ENCODE measurements at places on chromosomes 12 and 14.
A peak's percentile ranks its signal among the peaks of the same experiment; 100 is the strongest.

DNA sequence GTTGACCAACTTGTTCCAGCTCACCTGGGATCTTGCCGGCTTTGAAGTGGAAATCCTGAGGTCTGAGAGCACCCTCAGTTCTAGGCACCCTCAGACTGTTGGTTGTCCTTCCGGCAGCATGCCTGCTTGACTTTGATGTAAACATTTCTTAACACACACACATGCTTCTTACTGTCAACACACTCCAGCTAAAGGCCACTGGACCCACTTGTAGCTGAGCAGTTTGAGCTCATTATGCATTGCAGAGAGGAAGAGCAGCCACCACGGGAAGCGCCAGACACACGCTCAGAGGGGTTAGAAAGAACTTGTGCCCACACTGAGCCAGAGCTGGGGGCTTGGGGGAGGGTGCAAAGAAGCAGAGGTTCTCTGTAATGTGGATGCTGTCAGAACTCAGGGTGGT lies 55.8 kb downstream of the TNFAIP2 start:
- no peak for DNase-seq

DNA sequence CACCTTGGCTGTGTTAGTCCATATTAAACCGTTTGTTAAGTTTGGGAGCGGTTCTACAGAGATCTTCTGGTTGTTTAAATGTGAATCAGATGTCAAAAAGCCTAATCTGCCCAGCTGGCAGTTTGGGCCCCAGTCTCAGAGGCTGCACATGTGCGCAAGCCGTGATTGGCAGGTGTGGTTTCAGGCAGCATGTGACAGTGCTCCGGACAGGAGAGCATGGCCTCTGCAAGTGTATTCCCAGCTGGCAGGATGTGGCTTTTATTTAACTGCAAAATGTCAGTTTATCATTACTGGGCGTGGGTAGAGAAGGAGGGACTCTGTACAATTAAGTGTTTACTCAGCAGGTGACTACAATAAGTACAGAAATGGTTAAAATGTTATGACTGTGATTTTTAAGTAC lies 77.5 kb downstream of the PELI2 start:
- no peak for DNase-seq

DNA sequence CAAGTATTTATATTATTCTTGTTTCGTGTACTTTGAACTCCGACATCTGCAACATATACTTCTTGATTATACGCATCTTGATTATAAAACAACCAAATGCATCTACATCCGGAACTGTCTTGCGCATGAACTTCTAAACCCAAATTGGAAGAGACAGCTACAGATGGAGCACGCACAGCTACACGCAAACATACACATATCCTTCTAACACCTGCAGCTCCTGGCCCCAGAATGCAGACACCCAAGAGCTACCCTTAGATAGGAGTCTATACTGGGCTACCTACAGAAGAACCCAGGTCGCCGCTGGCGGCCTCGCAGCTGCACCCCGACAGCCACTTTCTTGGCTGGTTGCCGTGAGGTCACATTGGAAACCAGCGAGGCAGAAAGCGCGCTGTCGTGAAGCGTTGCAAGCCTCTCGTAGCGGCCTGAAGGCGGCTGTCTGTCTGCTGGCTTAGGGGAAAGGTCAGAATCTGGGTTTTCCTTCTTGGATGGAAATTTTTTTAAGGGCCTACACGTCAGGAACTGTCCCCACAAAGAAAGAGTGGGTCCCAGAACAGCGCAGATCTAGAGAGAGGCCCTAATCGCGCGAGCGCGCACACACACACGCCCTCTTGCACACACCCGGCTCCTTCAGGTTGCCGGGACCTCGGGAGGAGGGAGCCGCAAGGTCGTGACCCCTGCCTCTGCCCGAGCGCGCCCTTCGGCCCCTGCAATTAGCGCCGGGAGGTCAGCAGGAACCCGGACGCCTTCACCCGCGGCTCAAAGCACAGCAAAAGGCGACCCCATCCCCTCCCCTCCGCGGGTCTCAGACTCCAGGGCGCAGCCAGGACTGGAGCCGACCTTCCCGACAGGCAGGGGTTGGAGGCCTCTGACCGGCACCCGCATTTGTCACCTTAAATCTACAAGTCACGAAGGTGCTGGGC lies 17.0 kb downstream of the TBX3 start:
- no peak for DNase-seq

DNA sequence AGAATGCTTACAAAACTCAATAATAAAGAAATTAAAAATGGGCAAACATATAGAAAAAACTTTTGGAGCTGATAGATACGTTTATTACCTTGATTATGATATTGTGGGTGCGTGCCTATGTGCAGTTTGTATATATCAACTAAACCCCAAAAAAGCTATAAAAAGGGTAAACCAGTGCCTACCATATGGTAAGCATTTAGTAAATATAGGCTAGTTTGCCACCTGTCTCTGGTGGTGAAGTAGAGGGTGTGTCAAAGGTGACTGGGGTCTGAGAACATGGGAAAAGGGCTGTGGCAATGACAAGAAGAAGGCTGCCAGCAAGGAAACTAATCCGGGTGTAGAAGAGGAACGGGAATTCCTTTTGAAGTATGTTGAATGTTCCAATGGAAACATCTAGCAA lies 18.3 kb downstream of the GALNT8 start:
- DNase-seq, result no peak

DNA sequence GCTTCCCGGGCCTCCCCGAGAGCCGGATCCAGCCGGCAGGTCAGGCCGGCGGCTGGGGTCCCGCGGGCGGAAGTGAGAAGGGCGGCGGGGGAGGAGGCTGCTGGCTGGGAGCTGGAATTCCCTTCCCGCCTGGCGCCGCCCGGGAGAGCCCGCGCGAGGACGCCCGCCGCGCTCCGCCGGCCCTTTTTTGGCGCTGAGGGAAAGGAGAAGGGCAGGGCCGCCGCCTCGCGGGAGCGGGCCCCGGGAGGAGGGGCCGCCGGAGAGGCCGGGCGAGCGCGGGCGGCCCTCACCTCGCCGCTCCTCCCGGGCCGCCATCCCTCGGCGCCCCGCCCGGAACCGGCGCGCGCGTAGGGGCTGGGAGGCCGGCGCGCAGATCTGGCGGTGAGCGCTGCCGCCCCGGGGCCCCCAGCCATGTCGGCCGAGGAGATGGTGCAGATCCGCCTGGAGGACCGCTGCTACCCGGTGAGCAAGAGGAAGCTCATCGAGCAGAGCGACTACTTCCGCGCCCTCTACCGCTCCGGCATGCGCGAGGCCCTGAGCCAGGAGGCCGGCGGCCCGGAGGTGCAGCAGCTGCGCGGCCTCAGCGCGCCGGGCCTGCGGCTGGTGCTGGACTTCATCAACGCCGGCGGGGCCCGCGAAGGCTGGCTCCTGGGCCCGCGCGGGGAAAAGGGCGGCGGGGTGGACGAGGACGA lies at the start of the genes KLHL42 and MANSC4:
KLHL42 (plus strand) TSS at position 314 of the 692 bp plus-strand sequence; CDS start at position 412, 98 bp downstream.
MANSC4 (minus strand) TSS at position 317 of the 692 bp plus-strand sequence. CDS start 8,960 bp downstream, outside the sequence.
- peak; percentile 43 for DNase-seq

DNA sequence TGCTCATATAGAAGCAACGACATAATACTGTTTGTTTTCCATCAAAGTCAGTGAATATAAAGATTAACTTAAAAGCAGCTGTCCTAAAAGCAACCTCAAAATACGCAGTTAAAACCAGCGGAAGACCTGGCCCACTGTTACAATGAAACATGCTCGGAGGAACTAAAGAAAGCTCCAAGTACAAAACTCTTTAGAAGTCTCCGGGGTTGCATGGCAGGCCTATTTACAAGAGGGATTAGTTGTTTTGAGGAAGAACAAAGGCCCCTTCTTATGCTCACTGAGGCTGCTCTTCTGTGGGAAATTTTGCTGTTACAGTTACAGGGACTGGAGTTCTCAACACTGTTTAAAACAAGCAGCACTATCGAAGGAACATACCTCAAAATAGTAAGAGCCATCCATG lies 75.9 kb upstream of the C12orf71 start:
- no peak for DNase-seq

- DNase-seq, result no peak
These were observed 6.3 kb downstream of the PPM1H start for GRCh38 chr12:62928632-62929031.

Measured in activated T-helper 1 cell treated with anti-CD3 and anti-CD28 coated beads, Interleukin-2, amount 50 U/mL, for 16 hours (primary cell).